Head of caudate nucleus (tissue), 42 donors: ENCODE measurements at places on chromosomes 5 and 9.

DNA sequence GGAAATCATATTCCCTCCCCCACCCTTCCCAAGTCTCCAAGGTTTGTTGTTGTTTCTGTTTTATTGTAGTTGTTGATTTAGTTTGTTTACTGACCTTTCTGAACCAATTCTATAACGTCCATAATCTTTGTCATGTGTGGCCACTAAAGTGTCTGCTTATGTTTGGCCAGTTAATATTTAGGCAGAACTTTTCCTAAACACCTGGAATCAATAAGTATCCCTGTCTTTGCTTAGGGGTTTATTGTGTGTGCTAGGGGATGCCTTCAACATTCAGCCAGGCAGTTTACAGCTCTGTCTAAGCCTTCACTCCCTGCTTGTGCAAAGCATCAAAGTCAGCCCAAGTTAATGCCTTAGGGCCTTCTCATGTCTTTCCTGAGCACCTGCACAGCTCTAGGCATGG lies 16.9 kb upstream of the LECT2 start:
- DNase-seq, result no peak

GRCh38 chr5:66066826-66067225 lies 77.3 kb upstream of the SREK1 start:
- DNase-seq, result no peak

DNA sequence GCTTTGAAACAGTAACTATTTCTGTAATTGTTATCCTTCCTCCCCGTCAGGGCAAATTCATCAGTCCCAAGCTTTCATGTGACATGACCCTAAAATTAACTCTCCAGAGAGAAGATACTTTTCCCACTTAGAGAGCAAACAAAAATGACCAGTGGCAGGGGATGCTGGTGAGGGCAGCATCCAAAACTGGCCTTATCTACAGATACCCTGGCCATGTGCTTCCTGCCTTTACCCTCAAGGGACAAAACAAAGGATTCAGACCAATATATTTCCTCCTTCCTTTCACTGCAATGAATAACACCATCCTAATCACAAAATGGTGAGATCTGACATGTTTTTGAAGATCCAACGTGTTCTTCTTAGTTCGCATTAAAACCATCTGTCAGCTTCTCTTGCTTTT lies 267.2 kb downstream of the MAN2A1 start:
- no peak for DNase-seq

DNA sequence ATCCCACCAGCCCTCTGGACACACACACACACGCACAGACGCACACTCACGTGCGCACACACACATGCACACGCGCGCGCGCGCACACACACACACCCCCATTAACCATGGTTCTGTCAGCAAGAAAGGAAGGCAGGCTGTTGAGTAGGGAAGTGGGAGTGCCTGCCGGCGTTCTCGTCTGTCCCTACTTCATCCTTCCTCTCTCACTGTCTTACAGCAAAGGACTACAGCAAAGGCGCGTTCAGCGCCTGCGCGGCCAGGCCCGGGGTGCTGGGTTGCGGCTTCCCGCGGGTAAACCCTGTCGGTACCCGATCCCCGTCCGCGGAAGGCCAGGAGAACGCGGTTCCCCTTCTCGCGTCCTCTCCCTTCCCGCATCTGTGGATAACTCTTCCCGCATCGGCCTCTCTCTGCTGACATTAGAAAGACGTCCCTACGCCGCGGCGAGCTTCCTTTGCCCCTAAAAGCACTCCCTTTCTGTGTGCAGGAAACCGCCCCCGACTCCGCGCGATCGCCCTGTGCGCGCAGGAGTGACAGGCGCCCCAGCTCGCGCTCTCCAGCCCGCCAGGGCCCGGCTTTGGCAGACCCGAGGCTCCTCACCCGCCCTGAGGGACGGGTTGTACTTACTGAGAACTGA lies 219.2 kb downstream of the AGTPBP1 start:
- peak; percentile 72 for DNase-seq

GRCh38 chr5:134533115-134533815 lies 7.8 kb downstream of the JADE2 start:
- DNase-seq, result peak; percentile 83
